ENCODE measurements at places on chromosomes 3 and 15. TPM values are rescaled to one million over a fixed set of nuclear protein-coding genes. Genes with fewer than 3 reads are reported as not detected.

GRCh38 chr15:58285212-58285920, 146.4 kb upstream of the LIPC start:
- no peaks in the 10 kb centered on the region for H3K36me3 ChIP-seq
- H3K4me3 ChIP-seq = no peak overlapping the region
- no peak for DNase-seq
- H3K27me3 ChIP-seq = no peaks in the 10 kb centered on the region

- no peaks in the 10 kb centered on the region for H3K4me1 ChIP-seq
- no peaks in the 10 kb centered on the region for H3K27me3 ChIP-seq
Observed at GRCh38 chr15:74977599-74977998, 17.8 kb upstream of the SCAMP5 start.

GRCh38 chr3:123526474-123526873, 58.4 kb downstream of the HACD2 start:
- no peak overlapping the region for H3K4me3 ChIP-seq
- no peaks in the 10 kb centered on the region for H3K4me1 ChIP-seq
- H3K27ac ChIP-seq = no peak overlapping the region
- no peaks in the 10 kb centered on the region for H3K36me3 ChIP-seq
- no peaks in the 10 kb centered on the region for H3K27me3 ChIP-seq

GRCh38 chr3:170532573-170532972, 53.3 kb downstream of the SLC7A14 start:
- DNase-seq = no peak
- H3K4me3 ChIP-seq = no peak overlapping the region
- H3K36me3 ChIP-seq = no peaks in the 10 kb centered on the region
- no peaks in the 10 kb centered on the region for H3K27me3 ChIP-seq

DNA sequence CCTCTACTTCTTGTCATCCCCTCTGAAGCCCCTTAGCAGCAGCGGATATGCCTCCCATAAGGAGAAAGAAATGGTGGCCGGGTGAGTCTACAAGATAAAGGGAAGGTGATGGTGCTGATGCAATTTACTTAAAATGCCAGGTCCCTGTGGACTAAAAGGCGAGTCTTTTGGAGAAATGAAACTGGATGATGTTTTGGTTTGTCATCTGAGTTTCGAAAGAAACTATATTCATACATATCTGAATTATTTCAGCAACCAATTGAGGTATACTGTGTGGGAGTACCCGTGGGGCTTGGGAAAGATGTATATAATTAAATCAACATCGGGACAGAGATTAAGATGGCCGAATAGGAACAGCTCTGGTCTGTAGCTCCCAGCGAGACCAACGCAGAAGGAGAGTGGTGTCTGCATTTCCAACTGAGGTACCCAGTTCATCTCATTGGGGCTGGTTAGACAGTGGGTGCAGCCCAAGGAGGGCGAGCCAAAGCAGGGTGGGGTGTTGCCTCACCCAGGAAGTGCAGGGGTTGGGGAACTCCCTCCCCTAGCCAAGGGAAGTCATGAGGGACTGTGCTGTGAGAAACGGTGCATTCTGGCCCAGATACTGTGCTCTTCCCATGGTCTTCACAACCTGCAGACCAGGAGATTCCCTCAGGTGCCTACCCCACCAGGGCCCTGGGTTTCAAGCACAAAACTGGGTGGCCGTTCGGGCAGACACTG, 210.6 kb upstream of the CHRM5 start:
- no peak overlapping the region for H3K4me3 ChIP-seq
- DNase-seq = no peak
- no peaks in the 10 kb centered on the region for H3K27me3 ChIP-seq

- H3K27ac ChIP-seq = no peak overlapping the region
- H3K4me1 ChIP-seq = peaks cover 5% of the 10 kb centered on the region
- no peak overlapping the region for H3K4me3 ChIP-seq
- no peaks in the 10 kb centered on the region for H3K36me3 ChIP-seq
- H3K27me3 ChIP-seq = no peaks in the 10 kb centered on the region
- DNase-seq = no peak
Observed at GRCh38 chr3:29503958-29504357, 223.1 kb downstream of the RBMS3 start.

DNA sequence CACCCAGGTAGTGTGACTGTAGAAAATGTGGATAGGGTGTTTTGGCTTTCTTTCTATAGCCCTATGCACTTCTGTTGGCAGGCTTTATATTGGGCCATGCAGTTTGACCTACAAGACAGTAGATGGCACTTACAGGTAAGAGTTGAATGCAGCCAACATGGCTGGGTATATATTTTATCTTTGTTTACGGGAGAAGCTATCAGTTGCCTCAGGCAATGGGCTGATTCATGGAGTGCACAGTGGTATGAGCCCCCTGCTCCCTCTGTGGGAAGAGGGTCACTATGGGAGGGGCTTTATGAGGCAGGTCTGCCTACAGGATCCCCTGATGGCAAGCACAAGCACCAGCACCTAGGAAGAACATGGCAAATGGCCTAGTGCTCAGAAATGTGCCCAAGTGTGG, 301.2 kb upstream of the CDIN1 start:
- DNase-seq = no peak
- H3K27me3 ChIP-seq = no peaks in the 10 kb centered on the region
- no peaks in the 10 kb centered on the region for H3K36me3 ChIP-seq
- no peak overlapping the region for H3K27ac ChIP-seq
- H3K4me1 ChIP-seq = no peaks in the 10 kb centered on the region

DNA sequence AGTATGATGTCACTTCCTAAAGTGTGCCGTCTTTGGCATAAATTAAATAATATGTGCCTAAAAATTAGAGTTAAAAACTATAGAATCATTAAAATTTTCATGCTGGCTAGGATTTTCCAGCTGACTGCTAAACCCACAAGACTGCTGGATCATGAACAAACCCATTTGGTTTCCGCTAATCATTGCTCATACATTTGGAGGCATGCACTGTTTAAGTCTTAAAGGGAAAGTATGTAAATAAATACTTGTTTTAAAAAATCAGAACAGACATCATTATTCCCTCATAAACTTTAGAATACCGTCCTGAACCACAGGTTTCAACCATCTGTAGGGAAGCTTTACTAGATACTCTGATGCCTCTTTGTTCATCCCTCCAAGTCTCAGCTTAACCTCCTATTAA, 26.5 kb downstream of the ATP6V1A start:
- no peak overlapping the region for H3K4me3 ChIP-seq
- DNase-seq = no peak
- no peaks in the 10 kb centered on the region for H3K36me3 ChIP-seq

- DNase-seq = no peak
- no peak overlapping the region for H3K4me3 ChIP-seq
- H3K27me3 ChIP-seq = no peaks in the 10 kb centered on the region
- H3K27ac ChIP-seq = peak overlapping the region; percentile 77
Observed at GRCh38 chr15:100174904-100175275, 166.9 kb downstream of the ADAMTS17 start.

DNA sequence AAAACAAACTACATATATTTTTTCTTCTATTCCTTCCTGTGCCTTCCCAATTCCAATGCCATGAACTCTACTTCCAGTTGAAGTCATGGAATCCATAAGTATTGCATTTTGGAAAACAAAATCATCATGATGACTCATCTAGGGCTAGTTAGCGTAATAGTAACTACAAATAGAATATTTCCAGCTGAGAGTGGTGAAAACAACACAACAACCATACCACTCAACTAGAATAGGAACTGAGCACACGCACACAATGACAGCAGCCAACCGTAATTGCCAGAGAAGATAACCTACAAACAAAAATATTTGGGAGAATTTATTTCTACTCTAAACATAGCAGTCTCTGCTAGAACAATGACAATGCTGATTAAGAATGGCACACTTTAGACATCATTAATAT, 225.9 kb downstream of the FGF12 start:
- no peaks in the 10 kb centered on the region for H3K36me3 ChIP-seq
- H3K27ac ChIP-seq = no peak overlapping the region
- H3K4me3 ChIP-seq = no peak overlapping the region
- DNase-seq = no peak
- H3K4me1 ChIP-seq = no peaks in the 10 kb centered on the region
- no peaks in the 10 kb centered on the region for H3K27me3 ChIP-seq

DNA sequence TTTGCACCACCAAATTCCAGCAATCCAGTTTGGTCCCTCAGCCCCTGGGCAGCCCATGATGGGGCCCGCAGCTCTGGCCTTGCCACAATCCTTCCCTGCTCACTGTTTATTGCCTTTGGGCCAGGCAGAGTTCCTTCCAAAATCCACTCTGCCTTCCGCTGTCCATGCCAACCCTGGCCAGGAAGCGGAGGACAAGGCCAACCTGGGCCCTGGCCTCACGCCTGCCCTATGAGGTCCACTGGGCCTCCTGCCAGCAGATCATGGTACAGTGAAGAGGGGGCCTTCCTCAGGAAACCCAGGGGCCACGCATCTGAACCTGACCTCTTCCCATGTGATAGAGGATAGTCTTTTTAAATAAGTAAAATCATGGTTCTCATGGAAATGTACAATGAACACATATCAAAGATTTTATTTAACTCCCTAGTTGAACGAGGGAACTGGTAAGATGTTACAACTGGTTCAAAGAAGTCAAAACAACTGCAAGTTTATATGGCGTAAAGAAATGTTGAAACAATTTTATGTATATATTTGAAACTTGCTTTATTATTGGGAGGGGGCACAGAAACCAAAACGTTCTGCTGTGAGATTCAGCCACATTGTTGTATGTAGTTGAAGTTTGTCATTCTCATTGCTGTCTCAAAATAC, 95.8 kb upstream of the TNFAIP8L3 start:
- H3K27ac ChIP-seq = no peak overlapping the region
- no peaks in the 10 kb centered on the region for H3K27me3 ChIP-seq
- peaks cover 4% of the 10 kb centered on the region for H3K4me1 ChIP-seq
- no peaks in the 10 kb centered on the region for H3K36me3 ChIP-seq
- peak; percentile 80 for DNase-seq

DNA sequence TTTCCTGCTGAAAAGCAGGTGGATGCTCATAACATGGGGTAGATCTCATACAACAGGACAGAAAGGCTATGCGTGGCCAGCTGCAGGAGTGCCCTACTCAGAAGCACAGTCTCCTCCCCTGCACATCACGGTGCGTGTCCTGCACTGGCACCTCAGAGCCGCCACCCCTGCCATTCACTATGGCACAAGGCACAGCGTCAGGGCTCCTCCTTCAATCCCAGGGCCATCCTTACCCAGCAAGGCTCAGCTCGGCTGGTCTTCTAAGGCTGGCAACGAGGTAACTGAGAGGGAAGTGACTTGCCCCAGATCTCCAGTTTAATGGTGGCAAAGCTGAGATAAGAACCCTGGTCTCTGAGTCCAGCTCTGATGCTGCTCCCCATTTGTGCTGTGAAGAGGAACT, 97.1 kb downstream of the CPN2 start:
- H3K4me1 ChIP-seq = no peaks in the 10 kb centered on the region
- no peaks in the 10 kb centered on the region for H3K36me3 ChIP-seq
- no peaks in the 10 kb centered on the region for H3K27me3 ChIP-seq
- no peak overlapping the region for H3K4me3 ChIP-seq
- H3K27ac ChIP-seq = no peak overlapping the region

GRCh38 chr3:149031096-149031495, 39.8 kb downstream of the GYG1 start:
- no peaks in the 10 kb centered on the region for H3K36me3 ChIP-seq
- DNase-seq = no peak
- peaks cover 2% of the 10 kb centered on the region for H3K4me1 ChIP-seq
- no peak overlapping the region for H3K4me3 ChIP-seq

GRCh38 chr3:72171463-72171881, 386.5 kb upstream of the PROK2 start:
- H3K36me3 ChIP-seq = no peaks in the 10 kb centered on the region
- no peaks in the 10 kb centered on the region for H3K27me3 ChIP-seq
- peak overlapping the region; percentile 99 for H3K27ac ChIP-seq
- H3K4me1 ChIP-seq = peaks cover 8% of the 10 kb centered on the region
- no peak for DNase-seq
- H3K4me3 ChIP-seq = no peak overlapping the region

- no peak overlapping the region for H3K4me3 ChIP-seq
- no peaks in the 10 kb centered on the region for H3K4me1 ChIP-seq
- no peak overlapping the region for H3K27ac ChIP-seq
- no peaks in the 10 kb centered on the region for H3K27me3 ChIP-seq
Observed at GRCh38 chr3:67083277-67083676, 85.2 kb downstream of the KBTBD8 start.

- H3K27ac ChIP-seq = no peak overlapping the region
- DNase-seq = no peak
- no peaks in the 10 kb centered on the region for H3K27me3 ChIP-seq
Observed at GRCh38 chr3:101195951-101196713, 124.2 kb downstream of the IMPG2 start.

Gene CAMK1
- total RNA-seq = 40.2 TPM

Gene C3orf18
- 8.8 TPM for total RNA-seq

Gene STAC
- 12.5 TPM for total RNA-seq

Gene RARB
- total RNA-seq = 7.0 TPM

Gene SV2B
- 2.5 TPM for total RNA-seq

Gene SLC12A6
- total RNA-seq = 46.0 TPM

Gene NIPA2
- 28.3 TPM for total RNA-seq

Gene NLGN1
- total RNA-seq = 20.0 TPM

Gene DNAH12
- 0.18 TPM for total RNA-seq
